ENCODE measurements at places on chromosomes 6 and 20.

DNA sequence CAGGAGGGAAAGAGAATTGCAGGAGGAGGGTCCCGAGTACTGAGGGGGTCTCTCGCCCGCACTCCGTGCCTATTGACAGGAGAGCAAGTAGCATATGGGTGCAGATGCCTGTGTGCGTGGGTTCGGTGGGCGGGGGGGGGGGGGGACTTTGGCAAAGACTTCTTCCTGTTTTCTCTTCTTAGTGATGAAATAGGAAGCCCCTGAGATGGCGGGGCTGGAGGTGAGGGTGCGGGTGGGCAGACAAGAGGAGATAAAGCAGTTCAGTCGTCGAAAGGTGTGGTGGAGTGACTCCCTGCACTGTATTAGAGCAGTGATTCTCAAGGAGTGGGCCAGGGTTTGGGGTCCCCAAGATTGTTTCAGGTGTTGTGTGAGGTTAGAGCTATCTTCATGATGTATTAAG, 3.7 kb downstream of the NAA20 start:
- no peak for DNase-seq

DNA sequence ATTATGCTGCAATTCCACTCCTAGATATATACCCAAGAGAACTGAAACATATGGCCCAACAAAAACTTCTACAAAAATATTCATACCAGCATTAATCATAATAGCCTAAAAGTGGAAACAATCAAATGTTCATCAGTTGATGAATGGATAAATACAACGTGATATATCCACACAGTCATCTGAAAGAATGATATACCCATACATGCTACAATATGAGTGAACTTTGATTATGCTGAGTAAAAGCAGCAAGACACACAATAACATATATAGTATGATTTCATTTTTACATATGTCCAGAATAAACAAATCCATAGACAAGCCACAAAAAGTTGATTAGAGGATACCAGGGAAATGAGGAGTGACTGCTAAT, 30.7 kb downstream of the CDK19 start:
- no peak for DNase-seq

GRCh38 chr6:167764215-167764614, 62.5 kb upstream of the AFDN start:
- DNase-seq = no peak

DNA sequence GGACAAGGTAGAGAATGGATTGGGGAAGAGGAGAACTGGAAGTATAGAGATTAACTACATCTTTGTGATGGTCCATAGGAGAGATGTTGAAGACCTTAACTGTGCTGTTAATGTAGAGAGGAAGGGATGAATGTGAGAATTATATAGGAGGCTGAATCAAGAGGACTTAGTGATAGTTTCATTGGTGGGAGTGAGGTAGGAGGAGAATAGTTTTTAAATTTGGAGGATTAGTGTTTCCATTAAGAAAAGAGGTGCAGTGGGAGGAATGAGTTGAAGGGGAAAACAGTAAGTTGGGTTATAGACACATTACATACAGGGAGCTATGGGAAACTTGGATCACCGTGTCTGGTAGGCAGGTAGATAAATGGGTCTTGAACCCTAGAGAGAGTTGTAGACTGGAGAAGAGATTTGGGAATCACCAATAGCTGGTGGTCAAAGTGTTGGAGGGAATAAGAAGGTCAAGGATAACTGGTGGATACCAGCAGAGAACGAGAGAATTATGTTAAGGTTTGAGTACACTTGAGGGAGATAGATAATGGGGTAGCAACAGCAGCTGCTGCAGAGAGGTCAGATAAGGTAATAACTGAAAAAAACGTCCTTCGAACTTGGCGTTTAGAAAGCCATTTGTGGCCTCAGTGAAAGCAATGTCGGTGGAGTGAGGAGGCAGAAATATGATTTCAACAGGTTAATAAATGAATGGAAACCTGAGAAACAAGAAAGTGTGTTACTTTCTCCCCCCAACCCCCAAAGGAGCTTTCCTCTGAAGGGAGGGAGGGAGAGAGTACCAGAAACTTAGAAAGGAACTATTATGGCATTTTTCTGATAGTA, 3.1 kb downstream of the C6orf89 start:
- no peak for DNase-seq

GRCh38 chr6:124755321-124755720, 206.9 kb upstream of the RNF217 start:
- no peak for DNase-seq

DNA sequence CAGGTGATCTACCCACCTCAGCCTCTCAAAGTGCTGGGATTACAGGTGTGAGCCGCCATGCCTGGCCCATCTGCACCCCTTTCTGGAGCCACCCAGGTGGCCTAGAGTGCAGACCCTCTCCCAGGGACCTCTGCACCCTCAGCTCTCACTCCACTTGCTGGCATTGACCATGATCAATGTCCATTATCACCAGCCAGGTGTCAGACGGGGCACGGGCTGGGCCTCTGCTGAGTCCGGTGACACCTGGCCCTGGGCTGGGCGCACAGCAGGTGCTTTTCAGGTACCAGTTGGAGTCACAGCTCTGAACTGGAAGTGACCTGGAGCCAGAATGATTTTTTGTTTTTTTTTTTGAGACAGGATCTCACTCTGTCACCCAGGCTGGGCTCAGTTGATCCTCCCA, 91.8 kb upstream of the PMEPA1 start:
- no peak for DNase-seq

GRCh38 chr6:15502446-15503345, 160.1 kb downstream of the DTNBP1 start:
- no peak for DNase-seq

DNA sequence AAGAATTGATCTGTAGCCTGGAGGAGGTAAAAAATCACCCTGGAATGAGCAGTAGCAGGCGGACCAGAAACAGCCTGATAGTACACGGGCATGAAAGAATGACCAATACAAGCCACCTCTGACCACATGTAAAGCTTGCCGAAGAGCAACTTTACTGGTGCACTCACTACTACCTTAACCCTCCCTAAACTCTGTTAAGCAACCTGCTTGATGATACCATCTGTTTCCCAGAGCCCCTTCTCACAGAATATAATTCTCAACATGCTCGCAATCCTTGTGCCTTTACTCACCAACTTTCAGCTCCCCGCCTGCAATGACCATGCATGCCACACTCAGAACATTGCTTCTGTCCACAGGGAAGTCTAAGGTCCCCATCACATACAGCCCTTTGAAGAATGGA, 296.5 kb downstream of the PKHD1 start:
- DNase-seq = no peak

GRCh38 chr20:54848984-54849538, 373.7 kb downstream of the DOK5 start:
- no peak for DNase-seq

GRCh38 chr6:166408936-166409755, 26.4 kb upstream of the MPC1 start:
- DNase-seq = no peak

GRCh38 chr6:27478141-27478705, 5.3 kb upstream of the ZNF184 start:
- DNase-seq = no peak

- peak; percentile 49 for DNase-seq
These were observed 4.5 kb upstream of the TCEA2 start for GRCh38 chr20:64058536-64058935.

- peak; percentile 19 for DNase-seq
These were observed 83.0 kb downstream of the SCAND1 start for GRCh38 chr20:35871259-35871771.
